ENCODE measurements at places on chromosomes 4 and X.
A peak's percentile ranks its signal among the peaks of the same experiment; 100 is the strongest.

DNA sequence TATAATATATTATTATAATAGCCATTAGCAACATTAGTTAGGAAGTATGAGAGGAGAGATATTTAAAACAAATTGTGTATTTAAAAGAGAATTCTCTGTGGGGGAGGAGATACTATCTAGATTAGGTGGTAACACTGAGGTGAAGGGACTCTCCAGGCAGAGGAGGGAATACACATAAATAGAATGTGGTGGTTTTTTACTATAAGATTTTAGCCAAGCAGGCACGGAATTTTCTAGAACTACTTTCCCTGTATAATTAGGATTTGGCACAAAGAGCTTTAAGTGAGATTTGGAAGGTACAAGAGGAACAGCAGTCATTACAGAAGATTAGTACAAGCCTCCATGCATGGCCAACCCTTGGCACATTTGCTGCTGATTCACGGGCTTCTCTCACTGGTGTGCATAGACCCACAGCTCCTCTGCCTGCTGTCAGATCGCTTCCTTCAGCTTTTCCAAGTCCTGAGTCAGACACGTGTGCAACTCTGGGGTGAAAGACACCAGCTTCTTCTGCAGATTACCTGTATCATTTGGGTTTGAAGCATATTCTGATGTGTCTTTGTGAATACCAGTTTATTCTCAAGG, 685.5 kb downstream of the KCTD8 start:
- no peak for DNase-seq

DNA sequence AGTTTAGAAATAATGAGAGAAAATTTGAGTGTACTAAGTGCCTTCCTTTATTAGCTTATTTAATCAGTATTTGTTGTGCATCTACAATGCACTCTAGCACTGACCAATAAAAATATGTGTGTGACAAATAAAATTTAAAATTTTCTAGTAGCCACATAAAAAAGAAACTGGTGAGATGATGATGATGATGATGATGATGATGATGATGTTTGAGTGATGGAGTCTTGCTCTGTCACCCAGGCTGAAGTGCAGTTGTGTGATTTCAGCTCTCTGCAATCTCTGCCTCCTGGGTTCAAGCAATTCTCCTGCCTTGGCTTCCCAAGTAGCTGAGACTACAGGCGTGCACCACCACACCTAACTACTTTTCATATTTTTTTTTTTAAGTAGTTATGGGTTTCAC, 110.2 kb downstream of the RNF150 start:
- DNase-seq = no peak

DNA sequence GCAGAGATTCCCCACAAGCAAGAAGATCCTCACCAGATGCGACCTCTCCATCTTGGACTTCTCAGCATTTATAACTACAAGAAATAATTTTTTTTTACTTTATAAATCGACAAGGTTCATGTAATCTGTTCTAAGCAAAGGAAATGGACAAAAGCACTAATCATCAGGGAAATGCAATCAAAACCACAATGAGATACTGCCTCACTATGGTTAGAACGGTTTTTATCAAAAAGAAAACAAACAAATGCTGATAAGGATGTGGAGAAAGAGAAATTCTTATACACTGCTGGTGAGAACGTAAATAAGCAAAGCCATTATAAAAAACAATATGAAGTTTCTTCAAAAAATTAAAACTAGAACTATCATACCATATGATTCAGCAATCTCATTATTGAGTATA, 1382.6 kb downstream of the ARAP2 start:
- no peak for DNase-seq

DNA sequence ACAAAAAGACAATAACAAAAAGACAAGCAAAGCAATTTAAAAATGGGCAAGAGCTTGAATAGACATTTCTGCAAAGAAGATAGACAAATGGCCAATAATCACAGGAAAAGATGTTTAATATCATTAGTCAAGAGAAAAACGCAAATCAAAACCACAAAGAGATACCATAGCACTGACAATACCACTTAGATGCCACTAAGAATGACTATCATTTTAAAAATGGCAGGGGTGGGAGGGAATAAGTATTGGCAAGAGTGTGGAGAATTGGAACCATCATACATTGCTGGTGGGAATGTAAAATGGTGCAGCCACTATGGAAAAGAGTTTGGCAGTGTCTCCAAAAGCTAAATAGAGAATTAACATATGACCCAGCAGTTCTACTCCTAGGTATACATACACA, 15.1 kb upstream of the EXOC1 start:
- DNase-seq = no peak

GRCh38 chrX:112687189-112687691, 7.5 kb upstream of the LHFPL1 start:
- no peak for DNase-seq

DNA sequence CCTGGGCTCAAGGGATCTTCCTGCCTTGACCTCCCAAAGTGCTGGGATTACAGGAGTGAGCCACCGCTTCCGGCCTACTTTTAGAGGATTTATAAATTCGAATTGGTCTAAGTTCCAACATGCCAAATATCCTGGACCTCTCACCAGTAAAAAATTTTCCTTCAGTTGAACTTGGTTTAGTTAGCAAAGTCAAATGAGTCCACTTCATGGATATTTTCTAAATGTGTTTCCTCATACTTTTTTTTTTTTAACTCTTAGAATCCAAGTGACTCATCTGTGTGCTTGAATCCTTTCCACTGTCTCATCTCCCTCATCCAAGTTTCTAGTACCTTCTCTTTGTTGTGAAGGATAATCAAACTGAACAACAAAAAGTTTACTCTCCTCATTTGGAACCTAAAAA, 49.7 kb downstream of the RBM47 start:
- DNase-seq = no peak

DNA sequence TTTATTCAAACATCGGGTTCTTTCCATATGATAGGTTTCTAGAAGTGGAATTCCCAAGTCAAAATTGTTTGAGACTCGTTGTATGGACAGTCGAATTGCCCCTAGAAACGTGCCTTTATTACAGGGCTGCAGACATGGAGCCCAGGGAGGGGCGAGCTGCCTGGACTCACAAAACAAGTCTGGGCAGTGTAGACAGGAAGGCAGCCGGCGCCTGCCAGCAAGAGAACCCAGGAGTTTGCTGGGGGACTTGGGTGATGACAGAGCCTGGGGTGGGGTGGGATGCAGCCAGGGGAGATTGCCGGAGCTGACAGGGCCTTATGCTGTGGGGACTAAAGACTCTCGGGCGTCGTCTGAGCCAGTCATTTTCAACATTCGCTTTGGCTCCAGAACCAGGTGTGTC, 107.4 kb upstream of the MSX1 start:
- DNase-seq = no peak

DNA sequence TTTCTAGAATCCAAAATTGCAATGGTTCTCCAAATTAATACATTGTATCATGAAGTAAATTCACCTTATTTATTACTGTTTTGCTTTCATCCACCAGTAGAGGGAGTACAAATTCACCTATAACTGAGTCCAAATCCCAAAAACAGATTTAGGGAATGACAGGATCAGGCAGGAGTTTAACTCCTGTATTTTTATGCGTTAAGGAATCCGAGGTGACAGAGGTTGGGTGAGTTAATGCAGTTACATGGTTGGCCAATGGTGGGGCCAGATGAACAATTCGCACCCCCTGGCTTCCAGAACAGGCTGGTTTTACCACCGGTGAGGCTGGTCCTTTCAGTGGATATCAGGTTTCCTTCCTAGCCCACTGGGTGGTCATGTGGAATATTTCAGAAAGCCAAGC, 82.4 kb downstream of the MTNR1A start:
- DNase-seq = peak; percentile 10

GRCh38 chr4:129046055-129046959, 47.0 kb downstream of the SCLT1 start:
- DNase-seq = no peak

DNA sequence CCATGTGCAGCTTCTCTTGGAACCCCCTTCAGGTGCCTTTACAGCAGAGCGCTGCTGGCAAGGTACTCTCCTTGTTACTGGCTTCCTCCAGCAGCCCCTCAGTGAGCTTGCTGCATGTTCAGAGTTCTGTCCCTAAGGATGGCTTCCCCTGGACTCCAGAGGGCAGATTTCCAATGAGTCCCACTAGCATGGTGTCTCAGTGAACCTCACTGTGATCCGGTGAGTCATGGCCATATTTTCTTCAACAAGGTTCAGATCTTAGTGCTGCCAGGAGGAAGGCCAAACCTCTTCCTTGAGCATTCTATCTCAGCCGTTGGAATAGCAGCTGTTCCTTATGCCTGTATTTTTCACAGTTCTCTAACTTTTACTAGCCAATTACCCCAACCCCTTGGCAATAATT, 98.8 kb downstream of the CASK start:
- DNase-seq = no peak

GRCh38 chr4:47538111-47538824, 53.2 kb downstream of the ATP10D start:
- no peak for DNase-seq

- no peak for DNase-seq
Measured at GRCh38 chr4:166078383-166078782, 205.3 kb downstream of the TLL1 start.

GRCh38 chr4:56424697-56425514, 10.5 kb downstream of the PPAT start:
- DNase-seq = no peak

DNA sequence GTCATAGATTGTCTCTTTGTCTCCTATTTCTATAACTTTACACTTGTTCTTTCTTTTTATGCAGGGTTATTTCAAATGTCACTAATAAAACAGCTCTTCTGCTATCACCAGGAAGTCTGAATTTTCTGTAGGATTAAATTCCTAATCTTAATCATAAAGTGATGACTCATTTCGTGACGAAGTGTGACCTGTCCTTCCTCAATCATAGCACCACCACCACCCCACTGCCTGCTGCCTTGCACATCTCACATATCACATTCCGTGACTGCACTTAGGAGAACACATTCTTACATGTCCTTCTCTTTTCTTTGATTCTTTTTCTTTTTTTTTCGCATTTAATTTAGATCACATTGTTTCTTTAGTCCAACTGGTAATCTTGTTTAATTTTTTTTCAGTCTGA, 57.7 kb upstream of the UGT2B7 start:
- no peak for DNase-seq

DNA sequence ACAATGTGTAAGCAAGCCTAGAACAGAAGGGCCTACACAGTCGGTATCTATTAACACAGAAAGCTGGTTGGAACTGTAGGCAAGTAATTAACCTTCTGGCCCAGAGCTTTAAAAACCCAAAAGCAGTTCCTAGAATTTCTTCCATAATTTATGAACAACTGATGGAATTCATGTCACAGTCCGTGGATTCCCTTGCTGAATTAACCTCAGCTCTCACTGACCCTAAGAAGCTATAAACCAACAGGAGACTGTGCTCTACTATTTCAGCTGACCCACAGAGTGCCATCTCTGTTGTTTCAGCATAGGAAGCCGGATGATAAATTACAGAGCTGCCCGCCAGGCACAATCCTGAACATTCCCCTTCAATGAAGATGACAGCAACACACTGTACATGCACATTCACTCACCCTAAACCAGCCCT, 157.3 kb downstream of the PRDM5 start:
- no peak for DNase-seq

DNA sequence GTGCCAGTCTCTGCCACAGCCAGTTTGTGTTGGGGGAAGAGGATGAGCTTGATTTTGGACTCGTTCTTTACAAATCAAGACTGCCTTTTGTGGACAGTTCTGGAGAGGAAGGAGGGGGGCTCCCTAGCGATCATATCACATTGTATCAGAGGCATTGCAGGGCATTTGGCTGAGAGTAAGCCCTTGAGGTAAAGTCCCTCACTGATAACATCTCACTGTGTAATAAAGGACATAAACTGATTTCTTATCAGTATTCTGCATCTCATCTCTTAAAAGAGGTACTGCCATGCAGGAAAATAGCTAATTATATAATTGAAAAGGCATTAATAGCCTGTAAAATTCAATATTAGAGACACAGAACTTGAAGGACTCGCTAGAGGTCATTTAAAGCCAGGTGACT, 6.1 kb upstream of the IGFBP7 start:
- DNase-seq = no peak

GRCh38 chr4:86564795-86565194, 29.3 kb upstream of the PTPN13 start:
- DNase-seq = no peak

DNA sequence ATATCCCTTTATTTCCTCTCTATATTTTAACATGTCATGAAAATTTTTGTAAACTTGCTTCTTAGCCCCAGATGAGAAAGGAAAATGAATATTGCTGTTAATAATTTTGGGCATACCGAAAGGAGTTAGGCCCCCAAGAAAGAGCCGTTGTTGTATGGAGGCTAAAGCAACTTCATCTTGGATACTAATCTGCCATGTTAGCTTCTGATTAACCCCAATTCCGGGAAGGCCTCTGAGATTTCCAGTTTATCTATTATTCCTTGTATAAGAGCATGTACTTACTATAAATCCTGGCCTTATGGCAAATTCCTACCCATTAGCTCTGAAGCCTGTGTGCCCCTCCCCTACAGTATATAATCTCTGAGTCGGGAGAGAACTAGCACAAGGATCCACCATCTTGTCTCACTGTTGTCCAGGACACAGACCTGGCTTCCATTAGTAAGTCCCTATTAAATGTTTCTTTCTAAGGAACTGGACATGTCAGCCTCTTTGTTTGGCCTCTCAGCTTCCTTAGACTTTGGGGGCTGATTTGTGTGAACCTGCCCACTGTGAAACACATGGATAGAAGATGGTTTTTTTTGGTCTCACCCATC, 20.9 kb upstream of the PLA2G12A start:
- DNase-seq = no peak

GRCh38 chr4:148834804-148835631, 392.8 kb upstream of the NR3C2 start:
- DNase-seq = no peak
